Activated CD4-positive, alpha-beta T cell treated with anti-CD3 and anti-CD28 coated beads, Interleukin-2, Interleukin-6, amounts not matched to agents 100 ng/mL and 50 ng/mL, durations not matched to agents 16 hours and 8 hours (primary cell): ENCODE measurements at places on chromosomes 12 and 14.

DNA sequence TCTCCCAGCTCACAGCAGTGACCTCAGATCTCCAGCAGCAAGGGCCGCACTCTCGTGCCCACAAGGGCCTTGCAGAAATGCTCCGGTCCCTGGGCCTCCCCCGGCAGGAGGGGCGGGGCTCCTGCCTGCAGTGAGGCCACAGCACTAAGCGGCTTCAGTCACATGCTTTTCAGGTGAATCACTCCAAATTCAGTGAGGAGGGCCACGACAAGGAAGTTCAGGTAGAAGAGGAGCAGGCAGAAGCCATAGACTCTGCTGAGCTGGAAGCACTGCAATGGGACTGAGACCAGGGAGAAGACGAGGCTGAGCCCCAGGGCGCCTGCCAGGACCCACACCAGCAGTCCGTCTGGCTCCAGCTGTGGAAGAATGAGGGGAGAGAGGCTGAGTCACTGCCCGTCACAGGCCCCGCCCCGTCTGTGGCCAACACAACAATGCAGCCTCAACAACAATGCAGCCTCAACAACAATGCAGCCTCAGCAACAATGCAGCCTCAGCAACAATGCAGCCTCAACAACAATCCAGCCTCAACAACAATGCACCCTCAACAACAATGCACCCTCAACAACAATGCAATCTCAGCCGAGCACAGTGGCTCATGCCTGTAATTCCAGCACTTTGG lies 35.2 kb downstream of the SLC8B1 start:
- DNase-seq = no peak

- no peak for DNase-seq
Observed at GRCh38 chr12:131287938-131288764, 334.4 kb downstream of the ADGRD1 start.

DNA sequence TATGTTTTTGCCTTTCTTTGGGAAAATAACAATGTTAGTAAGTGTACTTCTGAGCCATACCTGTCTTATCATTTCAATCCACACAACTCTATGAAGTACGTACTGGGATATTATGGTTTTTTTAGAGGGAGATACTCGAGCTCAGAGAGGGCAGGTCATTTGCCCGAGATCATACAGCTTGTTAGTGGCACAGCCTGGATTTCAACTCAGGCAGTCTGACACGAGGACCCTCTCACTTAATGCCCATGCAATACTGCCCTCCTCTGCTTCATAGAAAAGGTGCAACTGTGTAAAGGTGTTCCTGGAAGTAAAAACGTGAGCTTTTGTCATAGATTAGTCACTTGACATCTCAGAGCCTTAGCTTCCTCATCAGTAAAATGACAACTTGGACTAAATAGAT lies 128.0 kb downstream of the NDUFA12 start:
- DNase-seq = peak; percentile 33

GRCh38 chr14:74018174-74018585 lies 908 bp downstream of the ENTPD5 start:
- peak; percentile 45 for DNase-seq

DNA sequence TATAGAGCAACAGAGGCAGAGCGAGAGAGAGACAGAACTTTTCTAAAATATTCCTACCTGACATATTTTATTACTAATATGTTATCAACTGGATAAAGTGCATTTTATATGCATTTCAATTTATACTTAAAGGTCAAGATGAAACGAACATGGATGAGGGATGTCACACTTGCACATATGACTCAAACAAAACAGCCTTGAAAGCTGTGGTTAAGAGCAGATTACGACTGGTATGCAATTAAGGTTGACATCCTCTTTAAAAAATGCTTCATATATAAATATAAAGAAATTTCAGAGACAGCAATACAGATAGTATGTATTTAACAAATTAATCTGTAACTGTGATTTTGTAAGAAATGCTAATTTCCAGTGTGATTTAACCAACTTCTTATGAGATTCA lies 52.5 kb downstream of the LMO3 start:
- no peak for DNase-seq

DNA sequence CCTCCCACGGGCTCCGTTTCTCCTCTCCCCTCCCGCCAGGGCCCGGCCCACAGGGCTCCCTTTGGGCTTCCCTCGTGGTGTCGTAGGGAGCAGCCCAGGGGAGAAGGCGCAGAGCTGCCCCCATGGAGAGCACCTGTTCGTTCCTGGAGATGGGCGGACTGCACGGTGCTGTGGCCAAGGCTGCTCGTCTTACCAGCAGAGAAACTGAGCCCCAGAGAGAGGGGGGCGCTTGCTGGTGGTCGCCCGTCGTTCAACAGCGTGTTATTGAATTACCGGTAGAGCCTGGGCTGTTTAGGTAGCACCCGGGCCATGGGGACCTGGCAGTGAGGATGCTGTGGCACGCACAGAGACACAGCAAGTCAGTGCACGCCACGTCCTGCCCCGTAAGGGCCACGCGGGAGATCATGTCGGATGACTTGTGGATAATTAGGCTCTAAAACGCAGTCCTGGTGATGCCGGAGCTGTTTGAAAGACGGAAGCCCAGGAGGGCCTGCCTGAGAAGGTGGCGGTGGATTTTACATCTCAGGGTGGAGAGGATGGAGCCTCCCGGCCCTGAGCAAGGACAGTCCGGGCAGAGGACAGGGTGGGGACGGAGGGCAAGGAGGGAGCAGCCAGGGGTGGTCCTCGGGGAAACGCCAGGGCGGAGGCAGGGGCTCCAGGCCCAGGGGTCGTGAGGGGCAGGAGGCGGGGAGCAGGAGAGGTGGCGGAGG lies 134.4 kb downstream of the ADGRD1 start:
- DNase-seq = no peak

- DNase-seq = no peak
Observed at GRCh38 chr12:122489038-122489437, 11.7 kb downstream of the ZCCHC8 start.

DNA sequence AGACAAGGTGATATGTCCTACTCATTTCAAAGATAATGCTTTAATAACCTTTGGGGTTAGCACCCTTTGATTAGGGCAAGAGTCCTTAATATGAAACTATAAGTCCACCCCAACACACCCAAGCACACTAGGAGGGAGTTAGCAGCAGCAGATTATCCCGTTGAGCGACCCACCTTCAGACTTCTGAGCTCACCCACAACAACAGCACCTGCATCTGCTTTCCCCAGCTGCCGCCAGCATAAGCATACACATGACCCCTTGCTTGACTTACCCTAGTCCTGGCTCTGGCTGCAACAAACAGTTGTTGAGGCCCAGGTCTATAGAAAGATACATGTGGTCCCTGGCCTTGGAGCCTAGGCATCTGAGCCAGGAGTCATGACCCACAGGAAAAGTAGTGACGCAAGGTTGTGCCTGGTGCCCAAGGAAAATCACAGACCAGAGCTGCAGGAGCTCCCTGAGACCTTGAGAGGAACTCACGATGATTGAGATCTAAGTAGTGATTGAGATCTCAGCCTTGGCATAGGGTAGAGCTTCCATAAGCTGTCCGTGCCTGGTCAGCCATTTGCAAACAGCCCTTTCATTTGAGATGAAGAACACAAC lies 19.0 kb downstream of the ZDHHC22 start:
- DNase-seq = no peak

- no peak for DNase-seq
Observed at GRCh38 chr12:104003596-104003995, 37.9 kb downstream of the TDG start.

DNA sequence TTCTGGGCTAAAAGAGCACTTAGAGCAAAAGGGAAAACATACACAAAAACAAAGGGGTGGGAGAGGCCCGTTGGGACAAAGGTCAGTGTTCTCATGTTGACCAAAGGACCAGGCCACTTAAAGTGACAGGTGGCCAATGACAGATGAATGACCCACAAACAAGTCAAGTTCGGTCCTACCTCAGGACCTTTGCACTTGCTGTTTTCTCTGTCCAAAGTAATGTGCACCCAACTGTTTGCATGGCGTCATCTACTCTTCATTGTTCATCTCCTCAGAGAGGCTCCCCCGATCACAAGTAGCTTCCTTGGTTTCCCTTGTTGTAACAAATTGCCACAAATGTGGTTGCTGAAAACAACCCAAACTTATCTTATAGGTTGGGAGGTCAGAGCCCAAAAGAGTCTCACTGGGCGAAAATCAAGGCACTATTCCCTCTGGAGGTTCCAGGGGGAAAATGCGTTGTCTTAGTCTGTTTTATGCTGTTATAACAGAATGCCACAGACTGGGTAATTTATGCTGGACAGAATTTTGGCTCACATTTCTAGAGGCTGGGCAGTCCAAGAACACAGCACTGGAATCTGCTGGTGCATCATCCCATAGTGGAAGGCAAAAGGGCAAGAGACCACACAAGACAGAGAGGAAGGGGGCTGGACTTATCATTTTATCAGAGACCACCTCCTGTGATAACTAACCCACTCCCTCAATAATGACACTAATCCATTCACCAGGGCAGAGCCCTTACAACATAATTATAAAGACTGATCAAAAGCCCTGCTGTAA lies 23.9 kb downstream of the CLMN start:
- DNase-seq = no peak

DNA sequence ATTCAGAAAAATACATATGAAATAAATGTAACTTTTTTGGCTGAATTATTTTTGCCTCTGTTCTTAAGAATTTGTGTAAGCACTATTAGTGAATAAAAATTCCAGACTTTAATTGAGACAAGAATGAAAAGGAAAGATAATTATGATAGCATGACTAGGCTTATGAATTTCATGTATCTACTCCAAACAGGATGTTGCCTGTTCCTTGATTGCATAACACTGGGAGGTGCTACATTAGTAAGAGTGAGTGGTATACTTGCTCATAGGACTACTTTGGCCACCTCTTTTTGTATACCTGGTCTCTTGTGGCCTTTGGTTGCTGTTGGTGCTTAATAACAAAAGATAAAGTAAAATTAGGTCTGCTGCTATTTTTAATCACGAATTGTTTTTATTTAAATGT lies 112.8 kb downstream of the NAV3 start:
- no peak for DNase-seq

DNA sequence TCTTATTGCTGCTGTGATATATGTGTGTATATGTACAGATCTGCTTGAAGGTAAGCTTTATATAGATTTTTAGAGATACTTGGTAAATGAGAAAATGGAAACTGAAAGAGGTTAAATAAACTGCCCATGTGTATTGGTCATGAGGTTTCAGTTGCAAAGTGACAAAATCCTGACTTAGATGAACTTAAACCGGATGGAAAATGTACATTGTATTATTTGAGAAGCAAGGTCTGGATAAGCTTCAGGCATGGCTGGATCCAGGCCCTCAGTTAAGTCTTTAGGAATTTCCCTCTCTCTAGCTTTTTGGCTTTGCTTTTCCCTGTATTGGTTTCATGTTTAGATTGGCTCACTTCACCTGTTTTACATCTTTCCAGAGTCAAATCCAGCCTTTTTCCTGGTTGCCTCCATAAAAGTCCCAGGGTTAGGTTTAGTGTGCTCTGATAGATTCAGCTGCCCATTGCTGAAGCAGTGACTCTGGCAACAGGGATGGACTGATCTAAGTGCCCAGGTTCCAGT lies 21.0 kb upstream of the MAP1LC3B2 start:
- peak; percentile 38 for DNase-seq

- DNase-seq = no peak
Observed at GRCh38 chr12:11780521-11781101, 131.1 kb downstream of the ETV6 start.

- DNase-seq = no peak
Observed at GRCh38 chr12:28954333-28954732, 194.7 kb upstream of the FAR2 start.

DNA sequence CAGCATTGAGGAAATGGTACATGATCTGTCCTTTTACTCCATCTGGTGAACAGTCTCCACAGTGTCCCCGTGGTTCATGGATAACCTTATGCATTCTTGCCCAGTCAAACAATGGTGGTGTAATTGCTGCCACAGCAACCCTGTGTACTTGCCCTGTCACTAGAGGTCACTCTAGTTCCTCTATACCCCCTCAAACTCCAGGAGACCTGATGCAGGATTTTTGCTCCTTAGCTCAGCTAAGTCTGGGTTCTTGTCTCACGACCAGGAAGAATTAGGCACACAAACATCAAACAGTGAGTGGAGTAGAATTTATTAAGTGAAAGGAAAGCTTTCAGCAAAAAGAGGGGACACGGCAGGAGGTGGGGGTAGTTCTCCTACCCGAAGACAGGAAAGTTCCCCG lies 24.7 kb upstream of the EEA1 start:
- no peak for DNase-seq

- DNase-seq = no peak
Observed at GRCh38 chr12:21759737-21760136, 14.8 kb downstream of the KCNJ8 start.

GRCh38 chr12:10617863-10618262 lies 4.5 kb upstream of the MAGOHB start:
- no peak for DNase-seq

DNA sequence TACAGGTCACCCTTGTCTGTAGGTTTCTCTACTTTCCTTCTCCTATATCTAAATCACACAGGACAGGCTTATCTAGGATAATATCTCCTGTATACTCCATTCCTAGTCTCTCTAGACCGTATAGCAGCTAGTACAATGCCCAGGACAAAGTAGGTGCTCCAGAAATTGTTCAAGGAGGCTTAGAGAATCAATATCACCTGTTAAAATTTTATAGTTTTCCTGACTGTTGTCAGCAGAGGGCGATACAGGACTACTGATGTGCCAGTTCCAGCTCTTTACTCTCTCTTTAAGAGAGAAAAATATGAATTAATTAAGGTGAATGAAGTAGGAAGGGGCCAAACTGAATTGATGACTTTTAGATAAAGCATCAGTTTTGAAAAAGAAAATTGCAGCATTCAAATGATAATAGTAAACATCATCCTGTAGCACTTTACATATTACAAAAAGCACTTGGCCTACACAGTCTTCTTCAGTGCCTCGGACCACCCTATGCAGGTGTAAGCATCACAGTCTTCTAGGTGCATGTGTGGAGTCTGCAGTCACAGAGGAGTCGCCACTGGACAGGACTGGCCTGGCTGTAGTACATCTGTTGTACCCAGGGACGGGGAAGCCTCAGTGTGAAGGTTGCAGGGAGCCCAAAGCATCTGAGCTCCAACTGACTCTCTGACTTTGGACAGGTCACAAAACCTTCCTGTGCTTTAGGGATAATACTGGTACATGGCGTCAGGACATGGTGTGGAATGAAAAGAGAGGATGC lies 61.9 kb upstream of the MAX start:
- peak; percentile 74 for DNase-seq

- DNase-seq = no peak
Observed at GRCh38 chr14:90398841-90399540, 2.2 kb downstream of the CALM1 start.

DNA sequence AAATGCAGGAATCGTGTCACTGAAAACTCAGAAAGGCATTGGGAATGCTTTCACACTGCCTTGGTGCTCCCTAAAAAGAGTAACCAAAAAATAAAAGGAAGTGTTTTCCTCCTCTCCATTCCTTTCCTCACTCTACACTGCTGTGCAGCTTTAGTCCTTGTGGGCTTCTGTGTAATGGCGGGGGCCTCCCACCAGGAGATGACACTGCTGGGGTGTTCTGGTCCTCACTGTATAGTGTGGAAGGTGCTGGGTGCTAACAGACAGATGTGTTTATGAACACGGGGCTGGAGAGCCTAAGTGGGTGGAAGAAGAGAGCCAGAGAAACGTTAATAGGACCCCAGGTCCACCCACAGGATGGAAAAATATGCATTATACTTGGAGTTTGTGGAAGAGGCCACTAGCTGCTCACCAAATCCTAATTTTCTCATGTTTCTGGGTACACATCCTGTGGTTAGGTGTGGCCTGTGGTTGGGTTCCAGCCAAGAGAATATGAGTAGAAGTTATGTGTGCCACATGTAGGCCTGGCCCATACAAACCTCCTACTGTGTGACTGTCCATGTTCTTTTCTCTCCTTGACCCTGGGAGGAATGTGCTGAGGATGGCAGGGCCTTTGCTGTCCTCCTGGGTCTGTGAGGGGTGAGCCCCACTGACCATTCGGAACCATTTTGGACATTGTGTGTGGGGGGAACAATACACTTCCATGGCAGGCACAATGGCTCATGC lies 14.0 kb upstream of the C1S start:
- no peak for DNase-seq
